ENCODE measurements at places on chromosomes 13 and 19.

- no peak for DNase-seq
Observed at GRCh38 chr19:11102944-11103343, 13.7 kb downstream of the LDLR start.

DNA sequence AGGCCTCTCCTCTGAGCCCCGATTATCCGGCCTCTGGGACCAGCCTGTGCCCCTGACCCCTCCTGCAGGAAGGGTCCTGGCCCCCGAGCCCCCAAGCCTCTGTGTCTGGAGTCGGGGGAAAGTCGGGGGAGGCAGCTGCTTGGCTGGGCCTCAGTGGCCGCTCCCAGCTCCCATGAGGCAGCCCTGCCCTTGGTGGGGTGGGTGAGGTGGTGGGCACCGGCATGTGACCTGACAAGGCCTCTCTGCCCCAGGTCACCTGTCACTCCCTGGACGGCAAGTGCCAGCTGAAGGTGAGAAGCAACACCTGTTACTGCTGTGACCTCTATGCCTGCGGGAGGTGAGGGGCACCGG is 41.5 kb downstream of the TMEM255B start:
- no peak for DNase-seq

DNA sequence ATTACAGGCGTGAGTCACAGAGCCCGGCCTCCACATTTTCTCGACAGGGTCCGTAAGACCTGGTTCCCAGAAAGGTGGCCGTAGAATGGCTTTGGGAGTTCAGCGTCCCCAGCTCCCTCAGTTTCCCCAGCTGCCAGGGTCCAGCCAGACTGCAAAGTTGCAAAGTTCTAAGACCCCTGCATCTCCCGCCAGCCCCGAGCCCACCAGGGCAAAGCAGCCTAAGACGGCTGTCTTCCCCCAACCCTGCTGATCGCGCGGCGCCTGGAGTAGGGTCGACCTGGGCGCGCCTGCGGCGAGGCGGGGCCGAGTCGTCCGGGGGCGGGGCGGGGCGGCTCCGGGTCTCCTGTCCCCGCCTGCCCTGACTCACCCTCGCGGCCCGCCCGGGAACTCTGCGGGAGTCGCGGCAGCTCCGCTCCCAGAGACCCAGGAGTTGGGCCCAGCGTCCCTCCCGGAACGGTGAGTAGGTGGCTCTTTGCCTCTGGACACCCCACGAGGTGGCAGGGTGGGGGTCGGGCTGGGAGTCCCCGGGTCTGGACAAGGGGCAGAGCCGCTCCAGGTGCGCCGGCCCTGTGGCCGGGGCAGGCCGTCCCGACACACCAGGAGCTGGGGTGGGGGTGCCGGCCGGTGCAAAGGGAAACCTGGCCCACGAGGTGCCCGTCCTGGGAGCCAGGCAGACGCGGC is at the start of gene LRRC8E:
TSS of gene LRRC8E (plus strand) at position 366 of the 681 bp plus-strand sequence. CDS start 7,094 bp downstream, outside the sequence.
- DNase-seq, result peak; percentile 61

GRCh38 chr13:108044954-108045353 is 170.4 kb downstream of the LIG4 start:
- no peak for DNase-seq

DNA sequence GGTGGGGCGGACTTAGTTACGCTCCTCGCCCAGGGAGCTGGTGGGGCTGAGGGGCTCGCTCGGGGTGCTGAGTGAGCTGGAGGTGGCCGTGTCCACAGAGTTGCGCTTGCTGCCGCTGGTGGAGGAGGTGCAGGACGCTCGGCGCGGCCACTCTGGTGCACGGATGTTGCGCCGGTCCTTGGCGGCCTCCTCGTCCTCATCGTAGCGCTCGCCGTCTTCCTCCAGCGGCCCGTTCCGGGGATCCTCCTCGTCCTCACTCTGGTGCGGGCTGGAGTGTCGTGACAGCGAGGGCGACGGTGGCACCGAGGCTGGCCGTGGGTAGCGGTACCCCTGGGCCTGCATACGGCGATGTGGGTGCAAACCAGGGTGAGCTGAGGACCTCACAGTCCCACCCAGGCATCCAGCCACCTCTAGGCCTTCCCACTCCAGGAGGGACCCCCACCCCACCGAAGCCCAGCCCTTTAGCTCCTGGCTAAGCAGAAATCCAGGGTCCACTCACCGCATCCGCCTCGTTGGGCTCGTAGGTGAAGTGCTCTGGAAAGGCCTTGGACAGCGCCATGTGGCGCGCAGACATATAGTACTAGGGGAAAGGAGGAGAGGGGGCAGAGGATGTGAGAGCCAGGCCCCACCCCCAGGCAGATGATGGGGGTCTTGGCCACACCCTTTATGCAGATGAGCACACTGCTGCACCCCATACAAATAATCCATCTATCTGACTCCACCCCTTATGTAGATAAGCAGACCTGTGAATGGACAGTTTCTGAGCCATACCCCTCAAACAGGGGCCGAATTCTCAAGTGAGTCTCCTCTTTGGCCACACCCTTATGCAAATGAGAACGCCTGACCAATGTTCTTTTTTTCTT is 4.4 kb downstream of the FTL start:
- no peak for DNase-seq

GRCh38 chr13:45678282-45678681 is 23.8 kb upstream of the CBY2 start:
- no peak for DNase-seq

GRCh38 chr13:95298169-95298965 is 2.9 kb downstream of the ABCC4 start:
- no peak for DNase-seq

DNA sequence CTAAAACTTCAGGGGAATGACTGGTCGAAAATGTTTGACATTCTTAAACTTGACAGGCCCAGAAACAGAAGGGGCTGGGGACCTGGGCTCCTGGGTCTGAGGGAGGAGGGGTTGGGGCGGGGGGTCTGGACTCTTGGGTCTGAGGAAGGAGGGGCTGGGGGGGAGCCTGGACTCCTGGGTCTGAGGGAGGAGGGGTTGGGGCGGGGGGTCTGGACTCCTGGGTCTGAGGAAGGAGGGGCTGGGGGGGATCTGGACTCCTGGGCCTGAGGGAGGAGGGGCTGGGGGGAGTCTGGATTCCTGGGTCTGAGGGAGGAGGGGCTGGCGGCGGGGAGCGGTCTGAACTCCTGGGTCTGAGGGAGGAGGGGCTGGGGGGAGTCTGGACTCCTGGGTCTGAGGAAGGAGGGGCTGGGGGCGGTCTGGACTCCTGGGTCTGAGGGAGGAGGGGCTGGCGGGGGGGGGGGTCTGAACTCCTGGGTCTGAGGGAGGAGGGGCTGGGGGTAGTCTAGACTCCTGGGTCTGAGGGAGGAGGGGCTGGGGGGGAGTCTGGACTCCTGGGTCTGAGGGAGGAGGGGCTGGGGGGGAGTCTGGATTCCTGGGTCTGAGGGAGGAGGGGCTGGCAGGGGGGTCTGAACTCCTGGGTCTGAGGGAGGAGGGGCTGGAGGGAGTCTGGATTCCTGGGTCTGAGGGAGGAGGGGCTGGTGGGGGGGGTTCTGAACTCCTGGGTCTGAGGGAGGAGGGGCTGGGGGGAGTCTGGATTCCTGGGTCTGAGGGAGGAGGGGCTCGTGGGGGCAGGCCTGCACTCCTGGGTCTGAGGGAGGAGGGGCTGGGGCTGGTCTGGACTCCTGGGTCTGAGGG is 5.5 kb upstream of the KLK6 start:
- no peak for DNase-seq

- no peak for DNase-seq
Observed at GRCh38 chr13:48533961-48534600, 1.2 kb upstream of the RCBTB2 start.

- no peak for DNase-seq
Observed at GRCh38 chr19:52198678-52199077, 8.8 kb downstream of the PPP2R1A start.

- DNase-seq, result no peak
Observed at GRCh38 chr13:28640861-28641599, 17.9 kb upstream of the POMP start.

GRCh38 chr19:10079031-10079453 is 7.1 kb upstream of the SHFL start:
- no peak for DNase-seq

DNA sequence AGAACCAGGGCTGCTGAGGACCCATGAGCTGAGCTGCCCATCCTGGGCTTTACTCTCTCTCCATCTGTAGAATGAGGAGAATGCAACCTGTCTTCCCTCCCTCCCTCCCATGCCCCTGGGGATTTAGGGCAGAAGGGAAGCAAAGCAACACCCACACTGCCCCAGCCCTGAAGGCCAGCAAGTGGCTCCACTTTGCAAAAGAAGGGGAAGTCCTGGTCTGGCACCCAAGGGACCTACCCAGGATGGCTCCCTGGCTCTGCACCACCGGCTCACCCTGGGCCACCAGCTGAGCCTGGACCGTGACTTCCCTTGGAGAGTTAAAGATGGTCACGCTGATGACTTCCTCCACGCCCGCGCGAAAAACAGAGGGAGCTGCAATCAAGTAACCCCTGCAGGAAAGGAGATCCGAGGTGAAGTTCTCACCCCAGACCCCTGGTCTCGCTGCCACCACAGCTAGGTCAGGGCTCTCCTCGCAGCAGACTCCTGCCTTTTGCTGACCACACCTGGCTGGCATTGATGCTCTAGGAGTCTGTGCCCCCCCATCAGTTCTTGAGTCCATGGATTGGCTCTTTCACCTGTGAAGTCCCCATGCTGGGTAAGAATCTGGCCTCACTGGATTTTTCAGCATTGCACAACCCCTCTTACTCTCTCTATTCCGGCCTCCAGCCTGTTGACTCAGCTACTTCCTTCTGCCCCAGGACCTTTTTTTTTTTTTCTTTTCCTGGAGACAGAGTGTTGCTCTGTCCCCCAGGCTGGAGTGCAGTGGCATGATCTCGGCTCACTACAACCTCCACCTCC is 4.6 kb downstream of the CPAMD8 start:
- no peak for DNase-seq

GRCh38 chr13:49246850-49247642 is 679 bp upstream of the CDADC1 start:
- no peak for DNase-seq

- no peak for DNase-seq
Observed at GRCh38 chr13:53198017-53198416, 169.4 kb downstream of the OLFM4 start.

- peak; percentile 77 for DNase-seq
Observed at GRCh38 chr19:7916103-7916954, 1.7 kb downstream of the TGFBR3L start.

GRCh38 chr13:79289571-79289970 is 116.5 kb downstream of the RBM26 start:
- DNase-seq, result no peak

- no peak for DNase-seq
Observed at GRCh38 chr13:40508767-40509342, 157.6 kb downstream of the FOXO1 start.

- no peak for DNase-seq
Observed at GRCh38 chr13:106230450-106230849, 305.0 kb downstream of the EFNB2 start.

- DNase-seq, result no peak
Observed at GRCh38 chr13:20519875-20520274, 5.8 kb downstream of the CRYL1 start.

DNA sequence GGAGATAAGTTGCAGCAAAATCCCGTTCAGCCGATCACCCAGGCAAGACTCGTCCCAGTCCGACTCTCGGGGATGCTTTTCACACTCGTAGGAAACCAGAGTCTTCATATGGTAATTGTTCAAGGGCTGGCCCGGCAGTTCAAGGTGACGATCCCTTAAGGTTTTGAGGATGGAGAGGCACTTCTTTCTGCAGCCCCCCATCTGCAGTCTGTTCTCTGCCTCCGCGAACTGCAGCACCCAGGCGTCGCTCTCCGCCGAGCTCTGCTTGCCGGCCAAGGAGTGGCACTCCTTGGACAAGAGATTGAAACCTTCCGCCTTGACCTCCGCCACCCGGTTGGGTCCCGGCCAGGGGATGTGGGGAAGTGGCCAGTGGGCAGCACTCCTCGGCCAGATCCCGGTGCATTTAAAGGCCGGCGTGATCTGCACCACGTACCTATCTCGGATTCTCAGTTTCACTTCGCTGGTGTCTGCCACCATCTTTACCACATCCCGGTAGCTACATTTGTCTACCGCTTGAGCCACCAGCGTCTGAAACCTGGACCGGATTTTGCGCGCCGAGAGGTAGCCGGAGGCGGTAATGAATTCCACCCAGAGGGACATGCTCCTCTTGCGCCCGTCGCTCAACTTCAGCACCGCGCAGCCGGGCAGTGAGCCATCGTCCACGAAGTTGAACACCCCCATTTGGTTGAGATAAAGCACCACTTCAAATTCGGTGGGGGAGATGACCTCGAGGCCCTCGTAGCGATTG is 1.1 kb downstream of the MAB21L1 start:
- DNase-seq, result peak; percentile 43

- DNase-seq, result peak; percentile 35
Observed at GRCh38 chr19:12995596-12996405, 526 bp downstream of the NFIX start.

GRCh38 chr19:7973883-7974282 is 30.4 kb upstream of the TIMM44 start:
- no peak for DNase-seq

DNA sequence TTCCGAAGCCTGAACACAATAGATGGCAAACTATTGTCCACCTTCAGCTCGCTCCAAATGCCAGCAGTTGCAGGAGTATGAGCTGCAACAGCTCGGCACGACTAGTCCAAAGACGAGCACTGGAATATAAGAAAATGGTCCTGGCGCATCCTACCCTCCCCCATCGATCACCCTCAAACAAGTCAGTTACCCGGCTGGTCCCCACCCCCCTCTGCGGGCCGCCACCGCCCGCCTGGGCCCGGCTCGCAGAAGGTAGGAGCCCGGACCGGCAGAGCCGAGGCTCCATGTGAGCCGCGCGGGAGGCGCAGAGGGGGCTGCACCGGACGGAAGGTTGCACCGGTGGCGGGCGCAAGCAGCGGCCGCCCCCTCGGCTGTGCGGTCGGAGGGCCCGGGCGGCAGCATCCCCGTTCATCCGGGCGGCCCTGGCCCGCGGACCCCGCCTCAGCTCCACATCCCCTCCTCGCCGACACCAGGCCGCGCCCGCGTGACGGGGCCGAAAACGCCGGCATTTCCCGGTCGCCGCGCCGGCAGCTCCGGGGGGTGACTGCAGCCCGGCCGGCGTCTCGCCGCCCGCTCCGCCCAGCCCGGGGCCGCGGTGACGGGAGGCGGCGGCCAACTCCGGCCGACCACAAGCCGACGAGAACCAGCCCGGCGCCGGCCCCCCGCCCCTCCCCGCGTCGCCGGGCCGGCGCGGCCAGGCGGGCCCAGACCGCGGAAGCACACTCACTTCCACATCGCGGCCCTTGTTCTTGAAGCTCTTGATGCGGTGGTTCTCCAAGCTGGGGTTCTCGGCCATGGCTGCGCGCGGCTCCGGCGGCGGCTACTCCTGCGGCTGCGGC is 552 bp downstream of the KPNA3 start:
- peak; percentile 66 for DNase-seq

GRCh38 chr13:66977161-66977560 is 253.0 kb downstream of the PCDH9 start:
- DNase-seq, result no peak

- DNase-seq, result no peak
Observed at GRCh38 chr19:54345938-54346386, 7.0 kb upstream of the LILRA4 start.

- DNase-seq, result no peak
Observed at GRCh38 chr13:37295071-37295470, 189.6 kb upstream of the CSNK1A1L start.

DNA sequence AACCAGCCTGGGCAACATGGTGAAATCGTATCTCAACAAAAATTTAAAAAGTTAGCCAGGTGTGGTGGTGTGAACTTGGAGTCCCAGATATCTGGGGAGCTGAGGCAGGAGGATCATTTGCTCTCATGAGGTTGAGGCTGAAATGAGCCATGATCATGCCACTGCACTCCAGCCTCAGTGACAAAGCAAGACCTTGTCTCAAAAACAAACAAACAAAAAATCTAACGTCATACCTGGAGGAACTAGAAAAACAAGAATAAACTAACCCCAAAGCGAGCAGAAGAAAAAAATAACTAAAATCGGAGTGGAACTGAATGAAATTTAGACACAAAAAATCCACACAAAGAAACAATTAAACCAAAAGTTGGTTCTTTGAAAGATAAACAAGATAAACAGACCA is 1885.1 kb downstream of the OLFM4 start:
- DNase-seq, result no peak
